ENCODE measurements at places on chromosomes 4 and X.

- DNase-seq, result no peak
Observed at GRCh38 chr4:156261230-156261629, 307.6 kb upstream of the CTSO start.

- no peak for DNase-seq
Observed at GRCh38 chrX:73448379-73448778, 1.5 kb downstream of the CDX4 start.

- no peak for DNase-seq
Observed at GRCh38 chr4:3520796-3521600, 11.2 kb downstream of the LRPAP1 start.

- DNase-seq, result no peak
Observed at GRCh38 chr4:150315175-150315574, 236.9 kb downstream of the DCLK2 start.

- no peak for DNase-seq
Observed at GRCh38 chr4:73725985-73726384, 14.4 kb upstream of the CXCL8 start.

- no peak for DNase-seq
Observed at GRCh38 chr4:124491361-124492145, 221.0 kb downstream of the ANKRD50 start.

DNA sequence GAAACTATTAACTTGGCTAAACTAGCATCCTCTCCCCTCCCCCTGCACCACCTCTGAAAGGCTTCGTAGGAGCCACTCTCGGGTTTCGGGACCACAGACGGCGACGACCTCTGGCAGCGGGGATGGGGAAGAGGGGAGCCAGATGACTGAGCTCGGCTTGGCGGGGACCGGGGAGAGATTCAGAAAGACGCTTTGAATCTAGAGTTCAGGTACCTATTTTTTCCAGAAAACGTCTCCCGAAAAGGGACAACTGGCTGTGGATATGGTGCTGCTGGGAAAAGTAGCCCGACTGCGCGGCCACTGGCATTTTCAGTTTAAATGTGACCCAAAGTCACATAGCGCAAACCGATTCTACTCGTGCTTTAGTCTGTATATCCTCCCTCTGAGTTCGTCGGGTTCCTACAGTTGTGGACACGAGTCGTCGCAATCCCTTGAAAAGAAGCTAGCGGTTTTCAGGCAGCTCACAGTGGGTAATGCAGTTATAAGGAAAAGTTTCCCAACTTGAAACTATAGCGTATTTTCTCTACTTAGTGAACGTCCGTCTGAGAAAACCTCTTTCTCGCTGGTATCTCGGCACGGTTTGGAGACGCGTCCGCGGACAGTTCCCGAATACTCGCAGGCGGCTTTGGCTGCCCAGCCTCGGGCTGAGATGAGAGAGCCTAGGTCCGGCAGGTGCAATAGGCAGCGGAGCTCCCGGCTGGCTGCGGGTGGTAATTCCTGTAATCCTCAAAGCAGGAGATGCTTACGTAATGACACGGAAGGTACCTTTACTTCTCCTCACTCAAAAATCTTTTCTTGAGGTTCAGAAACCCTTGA is 1.3 kb downstream of the PARM1 start:
- DNase-seq, result no peak

DNA sequence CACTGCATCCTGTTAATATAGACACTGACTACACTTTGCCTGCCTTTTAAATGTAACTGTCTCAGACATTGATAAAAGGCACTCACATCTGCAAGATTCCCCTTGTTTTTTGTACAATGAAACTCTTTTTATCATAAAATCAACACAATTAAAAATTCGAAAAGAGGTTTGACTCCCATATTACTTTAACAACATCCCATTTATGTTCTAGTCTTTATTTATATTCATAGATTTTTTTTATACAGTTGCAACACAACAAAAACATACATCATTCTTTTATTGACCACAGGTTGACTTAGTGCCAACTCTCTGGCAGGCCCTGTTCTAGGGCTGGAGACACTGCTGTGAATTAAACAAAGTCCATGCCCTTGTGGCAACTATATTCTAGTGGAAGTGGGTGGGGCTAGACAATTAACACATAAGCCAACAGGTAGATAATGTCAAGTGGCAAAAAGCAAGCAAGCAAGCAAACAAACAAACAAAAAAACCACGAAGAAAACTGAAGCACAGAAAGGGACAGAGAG is 36.8 kb downstream of the ANK2 start:
- DNase-seq, result no peak

- DNase-seq, result no peak
Observed at GRCh38 chr4:157992038-157992705, 180.7 kb downstream of the GASK1B start.

- DNase-seq, result no peak
Observed at GRCh38 chr4:95267081-95267480, 281.7 kb downstream of the UNC5C start.

GRCh38 chrX:55088795-55089489 is at the start of gene PAGE2:
Gene PAGE2 (plus strand): TSS chrX:55089018. CDS start chrX:55090021, 1,003 bp downstream.
- no peak for DNase-seq

- no peak for DNase-seq
Observed at GRCh38 chr4:80540349-80540748, 204.8 kb downstream of the CFAP299 start.

- no peak for DNase-seq
Observed at GRCh38 chr4:152195888-152196287, 340.0 kb downstream of the FBXW7 start.

GRCh38 chr4:169791527-169792156 is 33.9 kb upstream of the HPF1 start:
- no peak for DNase-seq

- no peak for DNase-seq
Observed at GRCh38 chr4:10605746-10606482, 78.7 kb downstream of the CLNK start.

- DNase-seq, result no peak
Observed at GRCh38 chrX:84248226-84248625, 60.2 kb upstream of the RPS6KA6 start.

DNA sequence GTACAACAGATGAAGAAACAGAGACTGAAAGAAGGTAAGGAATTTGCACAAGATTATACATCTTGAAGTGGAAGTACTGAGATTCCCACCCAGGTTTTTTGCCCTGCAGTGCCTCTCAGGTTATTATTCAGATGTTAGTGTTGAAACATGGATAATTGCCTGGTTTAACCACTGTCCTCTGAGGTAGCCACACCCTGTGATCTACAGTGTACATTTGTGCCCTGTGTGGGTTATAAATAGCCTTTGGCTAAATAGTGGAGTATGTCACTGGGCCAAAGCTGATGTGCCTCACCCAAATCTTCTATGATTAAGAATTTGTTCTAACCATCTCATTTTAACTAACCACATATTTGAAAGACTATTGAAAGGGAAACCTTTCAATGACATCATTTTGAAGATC is 5.4 kb upstream of the ASB5 start:
- no peak for DNase-seq

DNA sequence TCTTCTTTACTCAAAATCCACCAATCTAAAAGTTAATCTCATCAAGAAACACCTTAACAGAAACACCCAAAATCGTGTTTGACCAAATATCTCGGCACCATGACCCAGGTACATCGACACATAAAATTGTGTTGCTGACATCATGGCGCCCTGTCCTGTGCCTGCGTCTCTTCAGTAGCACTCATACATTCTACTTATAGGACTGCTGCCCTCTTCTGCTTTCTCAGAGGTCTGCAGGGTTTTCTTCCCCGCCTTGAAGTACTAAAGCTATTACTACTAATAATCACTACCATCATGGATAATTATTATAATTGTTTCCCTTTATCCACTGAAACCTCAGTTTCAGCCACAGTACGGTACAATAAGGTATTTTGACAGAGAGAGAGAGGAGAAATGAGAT is 1403.1 kb upstream of the TENM3 start:
- DNase-seq, result no peak

GRCh38 chr4:83151651-83152050 is 37.1 kb upstream of the PLAC8 start:
- no peak for DNase-seq

GRCh38 chrX:11205796-11206195 is 87.4 kb upstream of the AMELX start:
- DNase-seq, result no peak

GRCh38 chr4:110586131-110586850 is 36.6 kb downstream of the PITX2 start:
- no peak for DNase-seq

DNA sequence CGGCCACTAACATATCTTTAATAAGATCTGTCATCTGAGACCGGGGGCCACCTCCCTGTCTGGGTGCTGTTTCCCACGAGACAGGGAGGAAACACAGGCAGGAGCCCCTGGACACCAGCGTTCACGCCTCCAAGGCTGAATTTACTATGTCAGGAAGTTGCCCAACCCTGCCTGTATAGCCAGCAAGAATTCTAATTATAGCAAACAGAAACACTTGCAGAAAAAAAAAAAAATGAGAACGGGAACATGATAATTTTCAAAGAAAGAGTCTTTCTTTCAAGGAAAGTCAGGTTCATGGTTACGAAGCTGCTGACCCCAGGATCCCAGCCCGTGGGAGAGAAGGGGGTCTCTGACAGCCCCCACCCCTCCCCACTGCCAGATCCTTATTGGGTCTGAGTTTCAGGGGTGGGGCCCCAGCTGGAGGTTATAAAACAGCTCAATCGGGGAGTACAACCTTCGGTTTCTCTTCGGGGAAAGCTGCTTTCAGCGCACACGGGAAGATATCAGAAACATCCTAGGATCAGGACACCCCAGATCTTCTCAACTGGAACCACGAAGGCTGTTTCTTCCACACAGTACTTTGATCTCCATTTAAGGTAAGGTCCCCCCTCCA is at the start of gene IL3RA:
IL3RA (plus strand) TSS at position 455 of the 613 bp plus-strand sequence. CDS start 4,981 bp downstream, outside the sequence.
- no peak for DNase-seq

DNA sequence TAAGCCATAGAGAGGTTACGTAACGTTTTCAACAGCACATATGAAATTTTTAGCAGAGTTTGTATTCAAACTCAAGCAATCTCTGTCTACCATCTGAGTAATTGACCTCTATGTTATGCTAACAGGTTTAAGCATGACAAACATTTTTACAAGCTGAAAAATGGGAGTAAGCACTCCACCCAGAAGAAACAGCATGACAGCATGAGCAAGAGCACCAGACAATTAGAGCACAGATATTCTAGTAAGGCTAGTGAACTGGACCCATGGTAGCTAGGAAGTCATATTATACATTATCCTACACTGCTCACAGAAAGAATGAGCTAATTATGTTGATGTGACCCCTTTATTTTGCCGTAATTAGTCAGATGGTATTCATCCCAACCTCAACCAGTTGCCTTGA is 200.5 kb downstream of the PABPC4L start:
- DNase-seq, result no peak

DNA sequence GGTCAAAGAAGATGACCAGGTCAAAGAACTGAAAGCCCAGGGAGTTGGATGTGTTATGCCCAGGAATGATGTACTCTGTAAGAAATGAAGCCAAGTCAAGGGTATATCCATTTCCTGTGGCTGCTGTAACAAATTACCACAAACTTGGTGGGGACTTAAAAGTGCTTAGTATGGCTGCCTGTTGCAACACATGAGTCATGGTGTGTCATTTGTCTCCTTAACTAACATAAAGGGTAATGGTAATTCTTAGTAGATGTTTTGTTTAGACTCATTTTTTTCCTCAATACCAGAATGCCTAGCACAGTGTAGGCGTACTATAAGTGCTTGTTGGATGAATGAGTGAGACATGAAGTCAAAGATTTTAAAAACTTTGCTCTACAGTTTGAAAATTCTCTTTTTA is 45.7 kb downstream of the SYTL5 start:
- DNase-seq, result no peak

- DNase-seq, result no peak
Observed at GRCh38 chrX:122770581-122770980, 413.5 kb upstream of the GRIA3 start.

All from stimulated activated CD4-positive, alpha-beta T cell treated with anti-CD3 and anti-CD28 coated beads, TNF-alpha, amount 100 ng/mL, for 1 hour (primary cell).